ENCODE measurements at places on chromosomes 2 and 18. TPM values are rescaled to one million over a fixed set of nuclear protein-coding genes. Genes with fewer than 3 reads are reported as not detected.
A peak's percentile ranks its signal among the peaks of the same experiment; 100 is the strongest.

GRCh38 chr2:159133797-159134196 is 152.7 kb downstream of the WDSUB1 start:
- DNase-seq: no peak

Gene CXCR2
- not detected for polyA plus RNA-seq

DNA sequence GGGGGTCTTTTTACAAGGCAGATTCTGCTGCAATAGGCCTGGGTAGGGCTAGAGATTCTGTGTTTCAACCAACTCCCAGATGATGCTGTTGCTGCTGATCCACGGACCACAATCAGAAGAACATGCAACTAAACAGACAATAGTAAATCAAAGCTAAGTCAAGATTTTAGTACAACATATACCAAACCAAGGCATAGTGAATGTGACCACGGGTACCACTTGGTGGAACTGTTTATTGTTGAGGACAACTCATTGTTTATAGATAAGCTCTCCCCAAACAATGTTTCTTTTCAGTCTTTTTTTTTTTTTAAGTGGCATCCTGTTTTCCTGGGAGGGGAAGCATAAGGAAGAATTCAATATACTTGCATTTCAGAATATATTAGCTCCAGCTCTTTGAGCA is 36.0 kb upstream of the DARS1 start:
- no peak for DNase-seq

DNA sequence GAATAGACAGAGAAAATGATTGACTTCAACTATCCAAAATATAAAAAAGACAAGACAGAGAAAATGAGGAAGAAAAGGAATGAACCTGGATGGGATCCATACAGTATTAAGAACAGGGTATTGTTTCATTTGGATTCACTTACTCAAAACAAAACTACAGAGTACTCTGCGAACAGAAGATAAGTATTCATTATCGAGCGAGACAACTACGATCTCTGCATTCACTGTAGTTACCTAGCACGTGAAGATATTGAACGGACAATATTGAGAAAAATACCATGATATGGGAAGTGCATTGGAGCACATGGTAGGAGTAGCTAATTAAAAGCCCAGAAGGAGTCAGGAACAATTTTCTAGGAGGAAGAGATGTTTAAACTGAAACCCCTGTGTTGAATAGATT is 1.0 kb upstream of the ORC2 start:
- DNase-seq: no peak

DNA sequence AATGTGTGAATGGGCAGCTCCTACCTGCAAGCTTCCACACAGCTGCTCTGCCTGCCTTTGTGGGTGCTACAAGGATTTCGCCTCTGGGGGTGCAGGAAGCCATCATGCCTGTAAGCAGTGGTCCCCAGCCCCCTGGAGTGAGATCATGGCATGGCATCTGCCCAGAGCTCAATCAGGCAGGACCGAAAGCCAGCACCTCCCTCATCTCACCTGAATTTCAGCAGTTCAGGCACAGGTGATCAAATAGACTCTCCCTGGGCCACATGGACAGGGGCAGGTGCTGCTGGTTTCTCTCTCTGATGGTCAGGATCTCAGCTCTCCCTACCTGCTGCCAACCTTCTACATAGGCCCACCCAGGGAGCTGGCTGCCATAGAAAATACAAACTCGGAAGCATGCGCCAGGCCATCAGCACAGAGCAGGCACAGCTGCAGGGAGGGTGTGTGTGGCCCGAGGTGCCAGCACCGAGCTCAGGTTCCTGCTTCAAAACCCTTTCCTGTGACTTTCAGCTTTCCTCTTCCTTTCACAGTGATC is 133.2 kb upstream of the ID2 start:
- peak; percentile 35 for DNase-seq

DNA sequence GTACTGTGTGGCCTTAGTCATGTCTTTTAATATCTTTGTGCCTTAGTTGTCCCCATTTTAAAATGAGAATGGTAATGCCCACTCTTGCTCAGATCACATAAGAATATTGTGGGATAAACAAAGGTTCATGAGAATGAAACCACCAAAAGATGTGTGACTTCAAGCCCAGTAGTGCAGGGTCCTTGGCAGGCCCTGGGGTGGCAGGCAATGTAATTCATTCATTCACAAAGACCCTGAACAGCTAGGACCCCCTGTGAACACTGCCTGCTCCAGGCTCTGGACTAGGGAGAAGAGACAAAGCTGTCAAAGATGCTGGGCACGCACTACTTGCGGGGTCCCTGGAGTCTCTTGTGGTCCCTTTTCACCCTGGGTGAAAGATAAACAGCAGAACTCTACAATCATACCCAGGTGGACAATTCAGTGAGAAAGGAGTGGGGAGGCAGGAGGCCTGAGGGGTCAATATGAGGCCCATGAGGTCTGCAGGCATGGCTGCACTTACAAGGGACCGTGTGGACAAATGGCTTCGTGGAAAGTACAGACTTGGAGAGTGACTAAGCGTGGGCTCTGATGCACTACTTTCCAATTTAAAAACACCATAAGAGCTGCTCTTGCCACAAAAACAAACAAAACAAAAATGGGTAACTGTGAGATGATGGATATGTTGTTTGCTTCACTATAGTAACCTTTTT is 136.1 kb downstream of the SMAD7 start:
- no peak for DNase-seq

Gene REG1A
- polyA plus RNA-seq: 430 TPM

Gene AP1S3
- polyA plus RNA-seq: 2.5 TPM

Gene LONRF2
- 1.1 TPM for polyA plus RNA-seq

Gene GAD1
- 4.1 TPM for polyA plus RNA-seq

Gene MYOM1
- polyA plus RNA-seq: 2.1 TPM

Gene OXER1
- 5.4 TPM for polyA plus RNA-seq
